ENCODE measurements at places on chromosomes 1 and 21.

GRCh38 chr1:233587958-233588799 is 25.7 kb upstream of the KCNK1 start:
- DNase-seq: no peak
- peaks cover 8% of the 10 kb centered on the region for H3K27me3 ChIP-seq
- H3K4me3 ChIP-seq: no peak overlapping the region
- H3K27ac ChIP-seq: no peak overlapping the region
- no peaks in the 10 kb centered on the region for H3K36me3 ChIP-seq
- H3K4me1 ChIP-seq: no peaks in the 10 kb centered on the region

DNA sequence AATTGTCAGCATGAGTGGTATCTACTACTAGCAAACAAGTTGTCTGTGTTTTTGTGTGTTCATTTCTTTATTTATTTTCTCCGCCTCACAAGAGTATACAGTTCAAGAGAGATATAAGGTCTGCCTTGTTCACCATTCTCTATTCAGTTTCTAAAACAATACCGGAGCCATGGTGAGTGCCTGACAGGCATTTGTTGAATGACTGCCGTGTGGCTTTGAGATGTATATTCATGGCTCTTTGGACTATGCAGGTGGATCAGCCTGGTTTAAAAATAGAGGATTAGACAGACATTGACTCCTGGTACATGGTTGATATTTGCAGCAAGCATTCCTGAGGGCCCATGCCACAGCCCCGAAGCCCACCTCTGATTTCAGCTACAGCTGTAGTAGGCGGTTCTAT is 89.7 kb downstream of the PGM1 start:
- H3K4me1 ChIP-seq: no peaks in the 10 kb centered on the region
- H3K27ac ChIP-seq: no peak overlapping the region
- no peak overlapping the region for H3K4me3 ChIP-seq
- no peaks in the 10 kb centered on the region for H3K36me3 ChIP-seq
- no peak for DNase-seq

DNA sequence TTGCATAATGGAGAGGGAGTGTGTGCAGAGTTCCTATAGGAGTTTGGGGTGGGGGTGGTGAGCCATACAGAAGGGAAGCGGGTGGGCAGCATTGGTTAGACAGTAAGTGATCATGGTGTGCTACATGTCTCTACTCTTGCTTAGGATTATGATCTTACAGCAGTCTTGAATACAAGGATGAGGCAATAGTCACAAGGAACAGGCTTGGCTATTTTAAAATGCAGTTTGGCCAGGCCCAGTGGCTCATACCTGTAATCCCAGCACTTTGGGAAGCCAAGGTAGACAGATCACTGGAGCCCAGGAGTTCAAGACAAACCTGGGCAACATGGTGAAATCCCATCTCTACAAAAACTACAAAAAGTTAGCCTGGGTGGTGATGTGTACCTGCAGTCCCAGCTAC is 12.3 kb downstream of the MYOC start:
- no peak overlapping the region for H3K27ac ChIP-seq
- no peak overlapping the region for H3K4me3 ChIP-seq
- no peaks in the 10 kb centered on the region for H3K36me3 ChIP-seq
- no peak for DNase-seq

DNA sequence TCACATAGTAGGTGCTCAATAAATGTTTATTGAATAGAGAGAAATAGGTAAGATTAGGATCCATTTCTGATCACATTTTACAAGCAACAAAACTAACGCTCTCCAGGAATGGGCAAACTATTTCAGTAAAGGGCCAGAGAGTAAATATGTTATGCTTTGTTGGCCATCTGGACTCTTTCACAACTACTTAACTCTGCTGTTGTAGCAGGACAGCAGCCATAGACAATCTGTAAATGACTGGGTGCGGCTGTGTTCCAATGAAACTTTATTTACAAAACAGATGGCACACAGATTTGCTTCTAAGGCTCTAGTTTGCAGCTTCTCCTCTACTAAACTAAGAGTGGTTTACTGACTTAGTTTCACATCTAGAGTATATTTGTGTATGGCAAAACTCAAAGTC is 83.0 kb upstream of the BACH1 start:
- no peak overlapping the region for H3K27ac ChIP-seq
- no peaks in the 10 kb centered on the region for H3K4me1 ChIP-seq

DNA sequence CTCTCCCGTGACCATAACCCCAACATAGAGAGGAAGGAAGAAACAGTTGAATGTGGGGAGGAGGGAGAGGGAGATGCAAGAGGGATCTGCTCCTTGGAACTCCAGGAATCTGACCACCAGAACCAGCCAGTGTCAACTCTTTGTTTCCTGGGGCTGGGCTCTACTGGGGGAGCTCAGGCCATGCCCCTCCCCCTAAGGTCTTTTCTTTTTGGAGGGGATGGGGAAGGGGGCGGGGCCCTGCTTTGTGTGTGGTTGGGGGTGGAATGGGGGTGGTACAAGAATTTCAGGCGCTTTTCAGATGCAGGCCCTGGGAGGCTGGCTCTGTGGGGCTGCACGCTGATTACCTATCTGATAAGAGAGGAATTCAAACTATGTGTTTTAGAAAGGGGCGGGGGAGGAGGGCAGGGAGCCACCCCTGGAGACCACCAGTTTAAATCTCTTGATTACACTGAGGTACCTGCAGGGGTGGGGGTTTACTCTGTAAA is 8.3 kb downstream of the LIN28A start:
- peaks cover 43% of the 10 kb centered on the region for H3K27me3 ChIP-seq
- no peak for DNase-seq
- H3K4me3 ChIP-seq: no peak overlapping the region
- H3K4me1 ChIP-seq: no peaks in the 10 kb centered on the region
- no peak overlapping the region for H3K27ac ChIP-seq

DNA sequence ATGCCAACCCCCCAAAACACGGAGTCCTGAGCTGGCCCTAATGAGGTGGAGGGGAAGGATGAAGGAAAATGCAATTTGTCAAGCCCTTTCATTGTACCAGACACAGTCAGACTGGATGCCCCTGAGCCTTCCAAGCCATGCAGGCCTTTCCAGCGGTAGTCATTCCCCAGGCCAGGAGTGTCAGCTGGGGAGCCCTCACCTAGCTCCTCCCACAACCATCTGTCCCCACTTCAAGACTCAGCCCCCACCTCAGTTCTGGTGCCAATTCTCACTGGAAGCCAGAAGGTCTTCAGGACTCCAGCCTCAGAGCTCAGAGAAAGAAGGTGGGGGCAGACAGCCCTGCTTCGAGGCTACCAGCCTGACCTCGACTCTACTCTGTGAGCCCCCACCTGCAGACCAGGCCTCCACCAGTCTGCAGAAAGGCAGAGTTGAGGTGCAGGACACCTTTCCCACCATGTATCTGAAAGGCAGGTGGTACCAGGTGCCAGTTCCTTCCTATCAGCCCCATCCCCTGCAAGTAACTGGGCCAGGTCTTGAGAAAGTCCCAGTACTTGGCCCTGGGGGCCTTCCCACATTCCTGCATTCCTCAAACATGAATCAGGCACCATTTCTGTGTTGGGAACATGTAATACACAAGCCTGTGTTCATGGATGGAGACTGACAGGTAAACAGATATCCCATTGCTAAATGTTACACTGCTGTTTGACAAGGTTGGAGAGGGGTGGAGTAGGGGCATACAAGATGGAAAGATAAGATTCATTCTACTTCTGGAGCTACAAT is 180.6 kb upstream of the EDN2 start:
- H3K4me3 ChIP-seq: no peak overlapping the region
- H3K36me3 ChIP-seq: no peaks in the 10 kb centered on the region
- H3K4me1 ChIP-seq: peaks cover 60% of the 10 kb centered on the region
- no peak for DNase-seq
- H3K27me3 ChIP-seq: no peaks in the 10 kb centered on the region

DNA sequence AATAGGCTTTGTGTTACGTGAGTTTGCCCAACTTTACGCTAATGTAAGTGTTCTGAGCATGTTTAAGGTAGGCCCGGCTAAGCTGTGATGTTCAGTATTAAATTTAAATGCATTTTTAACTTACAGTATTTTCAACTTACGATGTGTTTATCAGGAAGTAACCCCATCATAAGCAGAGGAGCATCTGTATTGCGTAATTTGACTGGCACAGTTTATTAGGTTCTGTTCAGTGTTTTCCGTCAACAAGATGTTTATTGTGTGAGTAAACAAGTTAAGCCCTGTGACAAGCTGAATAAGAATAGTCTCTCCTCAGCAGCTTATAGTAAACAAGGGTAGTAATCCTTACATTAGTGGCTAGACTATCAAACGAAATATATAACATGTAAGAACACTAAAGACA is 27.2 kb upstream of the SHISA4 start:
- DNase-seq: no peak
- H3K4me1 ChIP-seq: no peaks in the 10 kb centered on the region
- no peaks in the 10 kb centered on the region for H3K27me3 ChIP-seq
- H3K4me3 ChIP-seq: no peak overlapping the region
- H3K27ac ChIP-seq: no peak overlapping the region

- no peaks in the 10 kb centered on the region for H3K27me3 ChIP-seq
- H3K27ac ChIP-seq: no peak overlapping the region
- H3K4me3 ChIP-seq: no peak overlapping the region
- H3K4me1 ChIP-seq: no peaks in the 10 kb centered on the region
Measured at GRCh38 chr1:81702903-81703302, 97.8 kb upstream of the ADGRL2 start.

DNA sequence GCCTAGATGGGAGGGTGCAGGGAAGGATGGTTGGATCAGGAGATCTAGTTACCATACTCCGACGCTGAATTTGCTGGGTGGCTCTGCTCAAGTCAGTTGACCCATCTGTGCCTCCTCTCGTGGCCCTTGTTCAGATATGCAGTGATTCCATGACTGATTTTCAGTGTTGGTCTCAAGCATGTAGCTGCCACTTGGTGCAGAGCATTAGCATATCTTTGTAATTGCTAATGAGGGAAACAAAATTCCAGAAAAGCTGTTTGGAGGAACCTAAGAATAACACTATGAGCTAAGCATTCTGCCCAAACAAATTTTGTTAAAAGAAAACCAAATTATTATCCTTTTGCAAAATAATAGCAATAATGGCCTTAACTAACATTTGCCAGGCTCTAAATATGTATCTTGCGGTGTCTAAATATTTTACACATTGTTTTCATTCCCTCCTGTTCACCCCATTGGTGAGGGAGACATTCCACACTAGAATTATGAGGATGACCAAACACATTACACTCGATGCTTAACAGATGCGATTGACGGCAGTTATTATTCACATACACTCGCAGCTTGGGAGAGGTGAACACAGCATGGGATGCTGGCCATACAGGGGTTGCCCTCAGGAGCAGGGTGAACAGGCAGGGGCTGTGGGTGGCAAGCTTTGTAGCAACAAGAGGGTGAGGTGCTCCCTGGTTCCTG is 69.1 kb downstream of the KCNJ15 start:
- no peaks in the 10 kb centered on the region for H3K27me3 ChIP-seq
- no peak for DNase-seq
- no peak overlapping the region for H3K27ac ChIP-seq
- no peaks in the 10 kb centered on the region for H3K36me3 ChIP-seq

DNA sequence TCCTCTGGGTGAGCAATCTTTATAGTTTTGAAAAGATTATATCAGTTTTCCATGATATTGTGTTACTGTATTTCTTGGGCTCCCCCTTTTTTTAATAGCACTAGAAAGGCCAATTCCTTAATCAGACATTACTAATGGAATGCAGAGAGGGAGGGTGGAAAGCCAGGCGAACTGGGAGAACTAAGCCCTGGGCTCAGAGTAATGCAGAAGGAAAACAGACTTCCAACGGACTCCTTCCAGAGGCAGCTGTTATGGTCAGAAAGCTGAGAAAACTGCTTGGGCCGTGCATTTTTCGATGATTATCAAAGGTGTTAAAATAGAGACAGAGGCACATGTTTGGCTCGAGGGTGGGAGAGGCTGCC is 206.3 kb downstream of the FOXD2 start:
- no peaks in the 10 kb centered on the region for H3K36me3 ChIP-seq
- no peaks in the 10 kb centered on the region for H3K4me1 ChIP-seq
- no peak for DNase-seq
- H3K27ac ChIP-seq: no peak overlapping the region
- H3K27me3 ChIP-seq: peaks cover 86% of the 10 kb centered on the region
- no peak overlapping the region for H3K4me3 ChIP-seq

DNA sequence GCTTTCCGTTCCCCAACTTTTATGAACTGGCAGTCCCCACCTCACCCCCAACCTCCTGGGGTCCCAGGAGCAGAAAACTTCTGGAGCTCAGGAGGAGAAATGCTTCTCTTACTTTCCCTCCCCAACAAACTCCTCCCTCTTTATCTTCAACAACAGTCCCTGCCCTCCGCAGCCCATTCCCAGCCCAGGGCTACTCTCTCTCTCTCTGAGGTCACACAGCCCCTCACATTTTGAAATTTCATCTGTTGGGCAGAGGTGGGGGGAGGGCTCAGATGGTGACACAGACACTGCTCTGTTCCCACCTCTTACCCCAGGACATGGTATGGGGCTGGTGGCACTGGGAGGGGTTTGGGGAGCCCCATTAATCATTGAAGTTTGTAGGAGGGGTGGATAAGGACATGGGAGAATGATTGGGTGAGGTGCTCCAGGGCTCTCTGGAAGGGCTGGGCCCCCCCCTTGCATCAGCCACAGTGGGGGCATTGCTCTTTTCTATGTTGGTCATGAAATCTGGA is 6.0 kb downstream of the PIK3CD start:
- peak overlapping the region; percentile 99 for H3K4me3 ChIP-seq
- H3K27ac ChIP-seq: peak overlapping the region; percentile 68
- H3K4me1 ChIP-seq: peaks cover 64% of the 10 kb centered on the region
- no peak for DNase-seq

DNA sequence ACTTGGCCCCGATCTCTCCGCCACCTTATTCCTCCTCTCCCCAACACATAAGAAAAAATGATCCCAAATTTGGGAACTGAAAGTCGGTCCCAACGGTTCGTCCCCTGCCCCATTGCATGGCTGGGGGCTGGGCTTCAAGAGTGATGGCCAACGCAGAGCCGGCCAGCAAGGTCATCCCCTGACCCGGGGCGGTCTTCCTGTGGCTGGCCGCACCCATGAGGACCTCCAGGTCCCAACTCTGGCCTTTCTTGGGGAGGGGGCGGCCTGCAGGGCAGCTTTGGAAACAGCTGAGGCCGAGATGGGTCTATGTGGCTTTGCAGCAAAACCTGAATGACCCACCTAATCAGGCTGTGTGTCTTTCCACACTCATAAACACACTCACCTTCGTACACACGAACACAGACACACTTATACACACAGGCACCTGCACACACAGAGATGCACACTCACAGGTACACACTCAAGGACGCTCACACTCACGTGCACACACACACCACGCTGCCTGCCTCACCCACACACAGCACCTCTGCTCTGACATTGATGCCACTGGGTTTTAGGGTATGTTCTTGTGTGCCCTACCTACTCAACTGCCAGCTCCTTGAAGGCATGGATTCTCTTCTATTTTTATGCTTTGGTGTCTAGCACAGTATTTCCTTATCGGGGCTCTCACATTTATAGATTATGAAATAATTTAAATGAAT is 562 bp downstream of the DYNLT5 start:
- peaks cover 10% of the 10 kb centered on the region for H3K4me1 ChIP-seq
- H3K27ac ChIP-seq: no peak overlapping the region
- H3K36me3 ChIP-seq: no peaks in the 10 kb centered on the region
- DNase-seq: no peak

- DNase-seq: no peak
- peaks cover 56% of the 10 kb centered on the region for H3K27me3 ChIP-seq
- no peaks in the 10 kb centered on the region for H3K36me3 ChIP-seq
- peaks cover 1% of the 10 kb centered on the region for H3K4me1 ChIP-seq
- no peak overlapping the region for H3K27ac ChIP-seq
Measured at GRCh38 chr1:201264072-201264471, 19.2 kb upstream of the PKP1 start.

GRCh38 chr1:34987018-34987417 is 1.9 kb upstream of the TMEM35B start:
- no peaks in the 10 kb centered on the region for H3K27me3 ChIP-seq
- H3K27ac ChIP-seq: no peak overlapping the region
- no peak for DNase-seq
- no peak overlapping the region for H3K4me3 ChIP-seq
- H3K36me3 ChIP-seq: peaks cover 30% of the 10 kb centered on the region

Measured in effector memory CD8-positive, alpha-beta T cell (primary cell).